ENCODE measurements at places on chromosomes 11 and 22.

- peak; percentile 95 for DNase-seq
Observed at GRCh38 chr22:20916916-20917810, at the start of gene CRKL. Gene CRKL, plus strand, starts transcription at chr22:20917407. Its CDS starts 528 bp downstream, at chr22:20917935.

DNA sequence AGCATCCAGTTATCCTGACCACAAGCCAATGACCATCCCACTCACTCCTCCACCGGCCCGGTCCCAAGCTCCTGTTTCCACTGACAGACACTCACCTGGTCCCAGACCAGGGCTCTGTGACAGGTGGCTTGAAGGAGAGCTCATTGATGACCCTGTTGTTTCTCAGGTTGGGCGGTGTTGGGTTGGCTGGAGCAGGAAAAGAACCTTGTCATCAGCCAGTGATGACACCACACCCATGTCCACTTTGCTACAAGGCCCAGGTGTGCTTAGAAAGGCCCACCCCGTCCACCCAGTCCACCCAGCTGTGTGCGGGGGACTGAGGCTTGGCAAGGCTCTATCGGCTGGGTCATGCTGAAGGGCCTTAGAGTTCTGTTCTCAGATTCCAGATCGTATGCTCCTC, 42.9 kb downstream of the GAB4 start:
- no peak for DNase-seq

DNA sequence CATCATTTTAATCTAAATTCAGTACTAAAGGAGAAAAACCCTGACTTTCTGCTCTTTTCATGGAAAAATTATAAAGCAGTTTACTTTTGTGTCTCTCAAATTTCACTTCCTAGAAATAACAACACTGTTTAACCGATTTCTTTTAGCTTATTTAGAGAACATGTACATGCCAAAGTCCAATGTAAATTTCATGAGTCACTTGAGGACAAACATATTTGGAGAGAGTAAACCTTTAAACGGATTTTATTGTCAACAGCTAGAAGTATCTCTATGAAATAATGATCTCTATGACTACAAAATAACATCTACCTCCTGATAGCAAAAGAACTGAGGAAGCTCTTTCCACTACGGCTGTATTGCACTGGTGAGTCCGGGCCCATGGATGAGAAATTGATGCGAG, 46.3 kb upstream of the SLC22A25 start:
- DNase-seq, result no peak

DNA sequence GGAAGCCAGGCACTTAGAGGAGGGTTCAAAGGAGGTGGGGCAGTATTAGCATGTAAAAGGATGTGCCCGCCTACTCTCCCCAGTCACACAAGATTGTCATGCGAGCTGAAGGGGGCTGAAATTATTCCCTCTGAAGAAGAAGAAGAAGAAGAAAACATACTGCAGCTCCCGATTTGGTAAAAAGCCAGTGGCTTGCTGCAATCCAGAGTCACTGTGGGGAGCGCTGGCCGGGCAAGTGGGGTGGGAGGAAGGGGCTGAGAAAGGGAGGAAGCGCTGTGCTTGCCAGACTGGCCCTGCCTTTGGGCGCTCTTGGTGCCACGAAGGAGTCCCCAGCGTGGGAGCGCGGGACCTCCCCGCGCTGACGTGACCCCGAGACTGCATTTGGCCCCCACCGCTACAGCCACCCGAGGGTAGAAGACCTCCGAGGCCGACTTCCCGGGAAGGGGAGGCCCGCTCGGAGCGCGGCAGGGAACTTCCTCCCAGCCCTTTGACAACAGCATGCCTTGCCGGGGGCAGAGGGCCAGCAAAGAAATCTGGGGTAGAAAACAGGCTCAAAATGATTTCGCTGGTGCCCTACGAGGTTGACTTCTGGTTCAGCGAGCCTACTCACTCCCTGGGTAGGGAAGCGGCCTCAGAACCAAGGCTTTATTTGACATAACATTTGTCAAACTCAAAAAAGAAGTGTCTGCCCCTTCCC, 906.3 kb downstream of the DLG2 start:
- no peak for DNase-seq

DNA sequence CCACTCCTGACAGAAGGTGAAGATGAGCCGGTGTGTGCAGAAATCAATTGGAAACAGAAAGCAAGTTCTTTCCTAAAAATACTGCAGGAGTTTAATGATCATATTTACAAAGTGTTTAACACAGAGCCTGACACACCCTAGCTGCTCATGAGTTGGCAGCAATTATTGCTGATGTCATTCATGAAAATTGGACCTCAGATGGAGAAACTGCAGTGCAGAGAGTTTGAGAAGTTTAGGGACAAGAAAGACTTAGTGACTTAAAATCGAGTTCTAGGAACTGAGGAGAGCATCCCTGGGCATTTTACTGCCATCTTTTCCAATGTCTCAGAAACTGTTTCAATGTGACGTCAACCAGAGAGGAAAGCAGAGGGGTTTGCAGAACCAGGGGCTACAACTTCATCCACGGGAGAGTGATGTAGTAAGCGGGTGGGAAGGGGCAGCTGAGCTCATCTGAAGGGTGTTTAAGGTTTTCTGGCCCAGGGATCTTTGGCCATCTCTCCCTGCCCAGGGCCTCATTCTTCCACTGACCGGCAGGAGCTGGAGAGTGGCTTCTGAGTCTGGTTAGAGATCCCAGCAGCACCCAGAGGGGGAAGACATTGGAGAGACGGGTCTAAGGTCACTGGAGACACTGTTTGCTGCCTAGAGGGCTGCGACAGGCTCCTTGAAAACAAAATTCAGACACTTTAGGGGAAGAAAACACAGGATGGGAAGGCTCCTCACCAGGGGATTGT, 21.1 kb upstream of the IGLL5 start:
- no peak for DNase-seq

DNA sequence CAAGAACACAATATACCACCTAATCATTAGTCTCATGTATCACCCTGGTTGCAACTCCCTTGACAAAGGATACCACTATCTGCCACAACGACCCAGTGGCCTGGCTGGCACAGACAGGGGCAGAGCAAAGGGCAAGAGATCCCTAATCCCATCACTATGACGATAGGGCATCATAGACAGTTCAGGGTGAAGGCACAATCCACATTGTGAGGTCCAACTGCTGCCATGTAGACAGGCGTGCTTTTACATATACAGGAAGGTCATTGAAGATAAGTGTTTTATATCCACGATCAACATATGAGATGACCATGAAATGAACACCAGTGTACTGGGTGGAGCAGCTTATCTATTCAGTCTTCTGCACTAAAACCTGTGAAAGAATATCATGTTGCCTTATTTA, 94.6 kb downstream of the IGLL1 start:
- no peak for DNase-seq

DNA sequence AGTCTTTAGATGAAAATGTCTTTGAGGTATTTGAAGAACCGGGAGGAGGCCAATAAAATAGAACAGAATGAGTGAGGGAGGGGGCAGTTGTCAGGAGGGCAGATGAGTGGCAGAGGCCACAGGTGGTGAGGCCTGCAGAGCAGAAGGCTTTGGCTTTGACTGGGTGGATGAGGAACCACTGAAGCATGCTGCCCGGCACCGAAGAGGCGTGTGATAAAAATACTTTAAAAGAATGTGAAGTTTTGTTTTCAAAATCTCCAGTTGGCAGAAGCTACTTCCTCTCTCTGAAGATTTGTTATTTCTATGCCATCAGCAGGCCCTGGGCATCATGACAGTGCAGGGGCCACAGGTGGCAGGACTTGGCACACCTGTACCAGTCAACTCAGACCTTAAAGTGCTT, 6.3 kb downstream of the MS4A12 start:
- DNase-seq, result no peak

GRCh38 chr11:130141561-130142341, 17.8 kb upstream of the ST14 start:
- no peak for DNase-seq

DNA sequence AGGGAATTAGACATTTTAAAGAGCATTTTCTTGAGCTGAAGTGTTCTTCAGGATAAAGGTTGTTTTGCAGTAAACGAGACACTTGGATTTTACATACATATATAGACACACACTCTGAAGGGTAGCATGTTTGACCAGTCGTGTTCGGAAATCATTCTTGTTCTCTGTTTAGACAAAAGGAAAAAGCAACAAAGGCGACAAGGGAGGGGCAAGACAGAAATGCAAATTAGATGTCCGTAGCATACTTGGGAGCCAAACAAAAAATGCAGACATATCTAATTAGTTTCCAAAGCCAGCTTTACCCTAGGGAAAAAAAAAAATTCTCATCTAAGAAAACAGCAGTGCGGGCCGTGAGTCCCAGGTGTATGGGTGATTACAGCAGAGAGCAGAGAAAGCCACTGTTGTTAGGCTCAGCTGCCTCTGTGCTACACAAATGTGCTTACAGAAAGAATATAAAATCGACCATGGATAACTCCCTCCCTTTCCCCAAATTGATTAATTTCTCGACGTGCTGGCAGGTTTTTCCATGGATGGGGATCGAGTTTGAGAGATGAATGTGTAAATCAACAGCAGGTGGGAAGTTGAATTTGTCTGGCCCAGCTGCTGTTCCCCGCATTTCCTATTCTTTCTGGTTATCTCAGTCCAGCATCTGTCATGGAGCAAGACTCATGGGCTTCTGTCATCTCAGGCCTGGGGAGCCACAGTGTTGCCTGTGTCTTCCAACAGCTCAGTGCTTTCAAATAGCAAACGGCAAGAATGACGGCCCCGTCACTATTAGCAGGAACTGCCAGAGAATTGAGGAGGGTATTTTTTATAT, 176.5 kb upstream of the TTC12 start:
- DNase-seq, result no peak

GRCh38 chr22:32327066-32327465, 30.6 kb upstream of the RFPL3 start:
- no peak for DNase-seq

GRCh38 chr22:19376971-19377370, 54.6 kb downstream of the HIRA start:
- DNase-seq, result no peak

DNA sequence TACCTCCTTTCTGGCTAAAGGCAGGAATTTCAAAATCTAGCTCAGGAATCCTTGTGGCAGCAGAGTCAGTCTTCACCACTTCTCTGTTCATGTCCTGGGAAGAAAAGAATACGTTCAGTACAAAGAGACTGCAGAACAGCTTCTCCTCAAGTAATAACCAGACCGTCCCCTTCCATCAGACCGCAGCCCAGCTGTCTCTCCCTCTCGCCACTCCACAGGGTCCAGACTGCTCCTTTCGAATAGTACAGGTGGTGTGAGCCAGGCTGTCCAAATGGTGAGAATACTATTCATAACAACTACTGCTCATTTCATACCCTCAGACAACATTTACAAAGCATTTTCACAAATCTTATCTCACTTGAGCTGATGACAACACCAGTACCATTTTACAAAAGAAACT, 857 bp downstream of the ZPR1 start:
- DNase-seq, result no peak

GRCh38 chr11:34600339-34601084, 20.4 kb upstream of the EHF start:
- no peak for DNase-seq

GRCh38 chr11:692824-693414, 2.1 kb downstream of the DEAF1 start:
- DNase-seq, result peak; percentile 79

DNA sequence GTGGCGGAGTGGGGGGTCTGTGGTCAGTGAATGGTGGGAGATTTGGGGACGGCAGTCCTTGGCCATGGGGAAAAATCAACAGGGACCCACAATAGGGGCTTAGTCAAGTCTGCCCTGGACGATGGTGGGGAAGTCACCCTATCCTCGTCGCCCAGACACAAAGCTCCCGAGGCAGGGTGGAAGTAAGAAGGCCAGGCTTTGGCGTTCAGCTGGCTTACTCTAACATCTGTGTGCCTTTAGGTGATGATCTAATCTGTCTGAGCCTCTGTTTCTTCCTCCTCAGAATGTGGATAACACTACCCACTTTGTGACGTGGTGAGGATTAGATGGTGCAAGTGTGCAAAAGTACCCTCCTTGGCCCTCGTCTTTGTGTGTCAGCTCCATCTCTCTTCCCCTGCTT, 192.2 kb downstream of the ST3GAL4 start:
- no peak for DNase-seq
